Neural cell (in vitro differentiated cells): ENCODE measurements at places on chromosomes 2 and 18. TPM values are rescaled to one million over a fixed set of nuclear protein-coding genes. Genes with fewer than 3 reads are reported as not detected.

The SAG gene
- 1.1 TPM in 1 of 2 replicates, not detected in the other for polyA plus RNA-seq

The ATP6V1C2 gene
- 0.64 TPM in 1 of 2 replicates, not detected in the other for polyA plus RNA-seq

The SCN1A gene
- polyA plus RNA-seq: 1.0 and 1.4 TPM in 2 replicates

The MYO1B gene
- polyA plus RNA-seq: 67.0 and 72.2 TPM in 2 replicates

The EVA1A gene
- polyA plus RNA-seq: not detected in 2 replicates

The GCFC2 gene
- polyA plus RNA-seq: 2.5 and 5.1 TPM in 2 replicates

The PID1 gene
- polyA plus RNA-seq: 10.8 and 11.0 TPM in 2 replicates

The ST6GAL2 gene
- polyA plus RNA-seq: 21.8 and 22.1 TPM in 2 replicates

The FSIP2 gene
- 11.0 and 12.2 TPM in 2 replicates for polyA plus RNA-seq

The PCARE gene
- polyA plus RNA-seq: not detected in 2 replicates

The ASAP2 gene
- 41.0 and 54.6 TPM in 2 replicates for polyA plus RNA-seq

The FTCDNL1 gene
- not detected in 2 replicates for polyA plus RNA-seq

The PTPRN gene
- polyA plus RNA-seq: 66.4 and 82.1 TPM in 2 replicates

The SCYGR4 gene
- polyA plus RNA-seq: not detected in 2 replicates

The CFAP221 gene
- polyA plus RNA-seq: 7.0 and 8.4 TPM in 2 replicates

The SLC4A5 gene
- polyA plus RNA-seq: 3.2 and 3.9 TPM in 2 replicates

The IL1B gene
- polyA plus RNA-seq: not detected in 2 replicates

The ADAM23 gene
- polyA plus RNA-seq: 55.0 and 75.2 TPM in 2 replicates

The BUB1 gene
- 2.1 and 2.4 TPM in 2 replicates for polyA plus RNA-seq

The REV1 gene
- polyA plus RNA-seq: 73.4 and 84.1 TPM in 2 replicates

The CRYGC gene
- polyA plus RNA-seq: not detected in 2 replicates

The MAP2 gene
- 436 and 450 TPM in 2 replicates for polyA plus RNA-seq

The L3MBTL4 gene
- 0.16 and 0.90 TPM in 2 replicates for polyA plus RNA-seq

The CPS1 gene
- polyA plus RNA-seq: 0.25 and 0.58 TPM in 2 replicates

The RTP5 gene
- polyA plus RNA-seq: 1.2 and 1.8 TPM in 2 replicates

The MOGAT1 gene
- not detected in 2 replicates for polyA plus RNA-seq

The ALPG gene
- polyA plus RNA-seq: not detected in 2 replicates

The MARCHF4 gene
- 10.1 and 13.0 TPM in 2 replicates for polyA plus RNA-seq

The HK2 gene
- polyA plus RNA-seq: 0.47 and 0.90 TPM in 2 replicates
